ENCODE measurements at places on chromosomes 13 and 19. TPM values are rescaled to one million over a fixed set of nuclear protein-coding genes. Genes with fewer than 3 reads are reported as not detected.

Gene ACP5
- 29.8 TPM for total RNA-seq

GRCh38 chr19:40341601-40342482 is 6.4 kb downstream of the C19orf47 start:
- no peak for DNase-seq

DNA sequence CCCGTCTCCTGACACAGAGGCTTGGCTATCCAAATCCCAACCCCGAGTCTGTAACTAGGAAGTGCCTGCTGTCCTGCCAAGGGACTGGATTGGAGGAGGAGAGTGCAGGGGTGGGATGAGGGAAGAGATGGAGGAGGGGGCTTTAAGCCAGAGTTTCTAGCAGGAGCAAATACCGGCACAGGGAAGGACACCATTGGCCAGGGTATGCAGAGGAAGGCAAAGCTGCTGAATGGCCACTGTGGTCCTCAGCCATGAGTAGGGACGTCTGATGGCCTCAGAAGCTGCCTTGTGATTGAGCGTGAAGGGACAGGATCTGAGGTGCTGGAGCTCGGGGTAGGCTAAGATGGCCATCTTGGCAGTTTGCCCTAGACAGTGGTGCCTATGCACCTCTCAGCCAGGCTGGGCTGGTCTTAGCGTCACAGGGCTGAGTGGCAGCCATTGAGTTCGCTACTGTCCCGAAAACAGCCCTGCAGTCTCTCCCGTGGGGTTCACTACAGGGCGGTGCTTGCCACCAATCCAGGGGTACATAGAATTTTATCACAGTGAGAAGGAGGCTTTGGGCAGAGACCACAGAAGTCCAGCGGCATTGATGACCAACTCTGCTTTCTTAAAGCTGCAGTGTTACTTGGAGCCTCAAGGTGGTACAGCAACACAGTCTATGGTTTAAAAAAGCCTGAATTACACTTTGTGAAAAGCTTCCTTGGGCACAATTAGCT is 61.8 kb downstream of the AKAP11 start:
- no peak for DNase-seq

- DNase-seq = no peak
These were observed 23.5 kb downstream of the ZNF180 start for GRCh38 chr19:44476559-44477408.

DNA sequence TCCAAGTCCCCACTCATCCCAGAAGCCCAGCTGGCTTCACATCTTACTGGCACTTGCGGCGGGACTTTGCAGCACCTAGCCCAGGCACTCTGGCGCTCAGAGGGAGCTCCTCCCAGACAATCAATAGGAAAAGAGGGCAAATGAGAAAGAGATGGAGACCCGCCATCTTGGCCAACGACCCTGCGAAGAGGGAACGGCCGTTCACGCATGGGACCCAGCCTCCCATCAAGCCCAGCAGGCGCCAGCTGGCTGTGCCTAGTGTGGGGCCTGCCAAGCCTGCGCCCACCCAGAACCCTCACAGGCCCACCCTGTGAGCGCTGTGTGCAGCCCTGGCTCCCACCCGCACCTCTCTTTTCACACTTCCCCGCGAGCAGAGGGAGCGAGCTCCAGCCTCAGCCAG is 317.8 kb upstream of the SPRY2 start:
- DNase-seq = no peak

GRCh38 chr13:83452292-83452950 is 429.9 kb downstream of the SLITRK1 start:
- DNase-seq = no peak

DNA sequence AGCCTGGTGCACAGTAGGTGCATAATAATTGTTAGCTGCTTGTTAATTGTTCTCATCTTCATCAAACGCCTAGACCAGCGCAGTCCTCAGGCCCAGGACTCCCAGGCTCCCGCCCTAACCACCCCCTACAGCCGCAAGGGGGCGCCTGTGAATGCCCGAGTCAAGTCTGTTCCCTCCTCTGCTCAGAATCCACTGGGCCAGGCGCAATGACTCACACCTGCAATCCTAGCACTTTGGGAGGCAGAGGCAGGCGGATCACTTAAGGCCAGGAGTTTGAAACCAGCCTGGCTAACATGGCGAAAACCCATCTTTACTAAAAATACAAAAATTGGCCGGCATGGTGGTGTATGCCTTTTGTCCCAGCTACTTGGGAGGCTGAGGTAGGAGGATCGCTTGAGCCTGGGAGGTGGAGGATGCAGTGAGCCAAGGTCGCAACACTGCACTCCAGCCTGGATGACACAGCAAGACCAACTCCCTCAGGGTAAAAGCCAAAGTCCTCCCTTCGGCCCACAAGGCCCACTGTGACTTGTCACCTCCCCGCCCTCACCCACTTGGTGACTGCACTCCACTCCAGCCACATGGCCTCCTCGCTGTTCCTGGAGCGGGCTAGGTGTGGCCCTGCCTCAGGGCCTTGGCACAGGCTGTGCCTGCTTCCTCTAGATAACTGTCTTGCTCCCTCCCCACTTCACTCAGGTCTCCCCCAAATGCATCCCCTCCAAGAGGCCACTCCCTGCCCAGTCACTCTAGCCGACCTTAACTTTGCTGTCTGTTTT is 9.1 kb downstream of the ZNF653 start:
- peak; percentile 55 for DNase-seq

GRCh38 chr19:50025794-50026549 is at the start of gene ZNF473:
TSS of gene ZNF473 (plus strand) at chr19:50026005. CDS start at chr19:50031083, 5,078 bp downstream.
- DNase-seq = peak; percentile 91
